ENCODE measurements at places on chromosomes 16 and 17. TPM values are rescaled to one million over a fixed set of nuclear protein-coding genes. Genes with fewer than 3 reads are reported as not detected.

- DNase-seq, result no peak
Observed at GRCh38 chr17:16108386-16108785, 106.9 kb downstream of the NCOR1 start.

GRCh38 chr17:50020841-50021599 lies 26.0 kb upstream of the DLX3 start:
- no peak for DNase-seq

- no peak for DNase-seq
Observed at GRCh38 chr16:8585857-8586256, 4.5 kb downstream of the TMEM114 start.

DNA sequence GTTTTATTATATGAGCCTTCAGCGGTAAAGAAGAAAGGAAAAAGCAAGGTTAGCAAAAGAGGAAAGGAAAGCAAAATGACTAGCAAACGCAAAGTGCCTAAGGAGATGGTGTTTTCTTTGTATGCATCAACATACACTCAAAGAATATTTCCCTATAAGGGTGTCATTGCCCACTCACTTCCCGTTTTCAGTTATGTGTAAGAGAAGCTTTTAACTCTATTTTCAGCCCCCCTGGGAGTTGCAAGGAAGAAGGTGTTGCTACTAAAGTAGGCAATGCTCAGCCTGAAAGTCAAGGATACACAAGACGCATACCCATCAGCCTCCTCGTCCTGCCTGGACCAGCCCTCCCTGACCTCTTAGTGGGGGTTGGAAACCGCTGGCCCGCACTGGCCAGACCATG lies 267.7 kb upstream of the ZFHX3 start:
- no peak for DNase-seq

DNA sequence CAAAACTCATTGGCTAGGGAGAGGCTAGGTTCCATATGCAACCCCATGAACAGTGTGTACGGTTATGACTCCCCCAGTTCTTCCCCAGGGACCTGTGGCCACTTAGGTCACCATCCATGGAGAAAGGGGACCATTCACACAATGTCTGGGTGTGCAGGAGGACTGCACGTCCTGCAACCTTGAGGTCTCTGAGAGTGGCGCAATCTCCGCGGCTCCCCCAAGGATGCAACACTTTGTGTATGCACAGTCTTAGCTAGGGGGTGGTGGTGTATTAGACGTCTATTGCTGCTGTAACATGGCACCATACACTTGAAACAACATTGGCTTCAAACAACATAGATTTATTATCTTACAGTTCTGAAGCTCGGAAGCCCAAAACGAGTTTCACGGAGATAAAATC lies 65.6 kb upstream of the CBX4 start:
- peak; percentile 5 for DNase-seq

The MT4 gene
- not detected for total RNA-seq

The TNFRSF12A gene
- total RNA-seq, result 87.0 TPM

Data from WTC11 (cell line).